ENCODE measurements at places on chromosomes 11 and 22. TPM values are rescaled to one million over a fixed set of nuclear protein-coding genes. Genes with fewer than 3 reads are reported as not detected.

TTC9C gene
- 25.1 TPM for total RNA-seq

GANAB gene
- 274 TPM for total RNA-seq

CRELD2 gene
- 27.3 TPM for total RNA-seq

FLRT1 gene
- 0.08 TPM for total RNA-seq

TRPM5 gene
- total RNA-seq: not detected

CREB3L1 gene
- total RNA-seq: 5.1 TPM

GUCY1A2 gene
- total RNA-seq: 0.05 TPM

PRRG4 gene
- 2.3 TPM for total RNA-seq

TTC36 gene
- not detected for total RNA-seq

ARHGAP20 gene
- 0.06 TPM for total RNA-seq

HOATZ gene
- not detected for total RNA-seq

GPR83 gene
- total RNA-seq: 0.08 TPM
